ENCODE measurements at places on chromosomes 6 and 20.

DNA sequence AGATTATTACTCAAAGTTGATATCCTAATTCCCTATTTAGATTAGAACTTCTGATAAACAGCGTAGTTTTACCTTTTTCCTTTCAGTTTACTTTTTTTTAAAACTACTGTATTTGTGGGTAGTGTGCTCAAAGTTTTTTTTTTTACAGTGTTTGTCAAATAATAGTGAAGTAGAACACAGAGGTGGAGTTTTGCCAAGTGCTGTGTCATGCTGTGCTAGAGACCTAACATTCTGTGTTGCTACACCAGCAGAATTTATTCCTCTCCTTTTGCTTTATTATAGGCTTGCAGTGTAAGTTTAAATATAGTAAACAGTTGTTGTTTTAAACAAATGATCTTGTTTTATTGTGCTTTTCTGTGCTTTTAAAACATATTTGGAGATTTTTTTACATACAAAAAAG is 125.4 kb downstream of the HIVEP1 start:
- DNase-seq: no peak

DNA sequence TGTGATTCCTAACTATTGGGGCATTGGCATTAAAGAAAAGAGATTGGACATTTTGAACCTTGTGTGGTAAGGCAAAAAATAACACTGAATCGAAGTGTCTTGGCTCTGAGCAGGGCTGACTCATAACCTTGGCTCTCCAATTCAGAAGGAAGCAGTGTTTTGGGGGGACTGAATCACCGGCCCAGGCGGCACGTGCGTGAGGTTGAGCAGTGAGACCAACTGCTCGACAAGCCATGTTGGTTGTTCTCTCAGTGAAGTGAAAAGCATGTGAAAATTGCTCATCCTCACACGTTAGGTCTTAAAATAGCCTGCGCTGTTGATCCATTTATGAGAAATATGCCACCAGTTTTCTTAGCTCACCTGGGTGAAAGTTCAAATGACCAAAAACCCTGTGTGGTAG is 137.8 kb upstream of the SPACA1 start:
- DNase-seq: no peak

GRCh38 chr6:152290693-152291092 is 346.5 kb downstream of the SYNE1 start:
- DNase-seq: no peak

DNA sequence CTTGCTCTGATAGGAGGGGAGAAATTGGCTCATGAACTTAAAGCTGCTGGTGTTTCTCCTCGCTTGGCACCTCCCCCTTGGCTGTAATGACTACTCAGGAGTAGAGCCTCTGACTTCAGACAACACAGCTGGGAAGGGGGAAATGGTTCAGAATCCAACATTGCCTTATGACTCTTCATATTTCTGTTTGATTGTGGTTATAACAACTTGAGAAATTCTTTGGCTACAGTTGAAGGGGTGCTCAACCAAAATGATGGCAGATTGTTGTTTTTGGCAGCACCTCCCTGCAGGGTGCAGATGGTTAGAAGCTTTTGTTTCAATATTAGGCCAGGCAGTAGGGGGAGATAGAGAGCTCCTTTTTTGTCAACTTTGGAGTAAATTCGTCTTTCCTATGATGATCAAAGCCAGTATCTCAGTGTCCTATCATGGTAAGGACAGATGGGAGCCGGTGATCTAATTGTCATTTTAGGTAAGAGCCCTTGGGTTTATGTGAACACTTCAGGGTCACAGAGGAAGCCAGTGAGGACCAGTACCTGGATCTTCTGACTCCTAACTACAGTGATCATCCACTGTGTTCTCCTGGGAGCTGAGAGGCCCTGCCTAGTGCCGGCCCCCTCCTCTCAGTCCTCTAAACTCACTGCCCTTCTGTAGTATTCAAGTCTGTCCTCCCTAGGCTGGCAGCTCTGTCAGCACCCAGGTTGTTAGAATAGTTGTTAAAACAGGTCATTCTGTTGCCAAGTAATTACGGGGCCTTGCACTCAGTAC is 39.9 kb downstream of the RPRD1B start:
- DNase-seq: no peak

GRCh38 chr6:108916026-108916686 is 67.9 kb downstream of the ARMC2 start:
- no peak for DNase-seq

DNA sequence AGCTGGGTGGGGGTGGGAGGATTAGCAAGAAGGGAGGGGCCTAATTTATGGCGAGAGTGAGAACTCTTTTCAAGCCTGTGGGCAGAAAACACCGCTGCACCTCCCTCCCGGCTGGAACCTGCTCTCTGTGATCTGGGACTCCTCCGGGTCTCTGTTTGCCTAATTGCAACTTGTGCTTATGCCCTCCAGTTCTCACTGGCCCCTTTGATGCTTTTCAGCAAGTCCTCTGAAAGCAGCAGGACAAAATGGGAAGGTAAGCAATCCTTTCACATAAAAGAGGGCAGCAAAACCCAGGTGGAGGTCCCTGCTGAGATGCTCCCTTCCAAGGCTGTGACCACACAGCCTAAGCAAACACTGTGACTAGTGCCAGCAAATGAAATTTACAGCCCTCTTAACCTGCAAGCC is 523.0 kb upstream of the FLRT3 start:
- DNase-seq: no peak

GRCh38 chr6:54697424-54697823 is 149.1 kb upstream of the FAM83B start:
- DNase-seq: no peak

DNA sequence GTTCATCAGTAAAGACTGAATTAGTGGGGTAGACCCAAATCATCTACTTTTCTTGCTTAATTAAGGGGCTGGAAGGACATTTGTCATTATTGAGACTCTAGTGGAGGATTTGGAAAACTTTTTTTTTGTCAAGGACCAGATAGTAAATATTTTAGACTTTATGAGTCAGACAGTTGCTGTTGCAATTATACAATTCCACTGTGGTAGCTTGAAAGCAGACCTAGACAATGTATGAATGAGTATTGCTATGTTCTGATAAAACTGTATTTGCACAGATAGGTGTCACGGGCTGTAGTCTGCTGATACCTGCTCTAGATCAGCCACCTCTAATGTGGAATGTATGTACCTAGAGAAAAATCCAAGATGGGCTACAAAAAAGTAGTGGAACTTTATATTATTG is 175.0 kb downstream of the CARMIL1 start:
- no peak for DNase-seq

GRCh38 chr6:163771180-163771579 is 356.7 kb downstream of the QKI start:
- no peak for DNase-seq

DNA sequence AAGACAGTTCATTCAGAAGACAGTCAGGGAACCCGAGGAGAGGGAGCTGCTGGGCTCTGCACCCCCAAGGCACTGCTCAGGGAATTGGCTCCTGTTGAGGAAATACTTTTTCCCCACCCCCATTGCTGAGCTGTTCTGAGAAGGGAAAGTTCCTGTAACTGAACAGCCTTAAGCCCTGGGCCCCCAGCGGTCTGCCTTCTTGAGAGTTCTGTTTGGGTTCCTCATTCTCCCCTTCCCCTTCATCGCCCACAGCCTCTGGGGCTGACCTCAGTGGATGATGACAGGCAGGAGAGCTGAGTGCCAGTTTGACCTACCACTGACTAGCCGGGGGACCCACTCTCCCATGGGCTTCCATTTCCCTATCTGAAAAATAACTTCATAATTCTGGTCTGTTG is 10.7 kb downstream of the HCK start:
- no peak for DNase-seq

DNA sequence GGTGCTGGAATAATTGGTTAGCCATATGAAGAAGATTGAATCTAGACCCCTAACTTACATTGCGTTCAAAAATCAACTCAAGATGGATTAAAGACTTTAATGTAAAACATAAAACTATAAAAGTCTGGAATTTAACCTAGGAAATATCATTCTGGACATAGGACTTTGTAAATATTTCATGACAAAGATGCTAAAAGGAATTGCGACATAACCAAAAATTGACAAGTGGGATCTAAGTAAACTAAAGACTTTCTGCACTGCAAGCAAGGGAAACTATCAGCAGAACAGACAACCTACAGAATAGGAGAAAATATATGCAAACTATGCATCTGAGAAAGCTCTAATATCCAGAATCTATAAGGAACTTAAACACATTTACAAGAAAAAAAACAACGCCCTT is 45.5 kb upstream of the SLC35F1 start:
- no peak for DNase-seq

GRCh38 chr20:46883892-46884291 is 10.8 kb upstream of the EYA2 start:
- DNase-seq: no peak

GRCh38 chr6:56021943-56022342 is 146.6 kb upstream of the BMP5 start:
- DNase-seq: no peak

DNA sequence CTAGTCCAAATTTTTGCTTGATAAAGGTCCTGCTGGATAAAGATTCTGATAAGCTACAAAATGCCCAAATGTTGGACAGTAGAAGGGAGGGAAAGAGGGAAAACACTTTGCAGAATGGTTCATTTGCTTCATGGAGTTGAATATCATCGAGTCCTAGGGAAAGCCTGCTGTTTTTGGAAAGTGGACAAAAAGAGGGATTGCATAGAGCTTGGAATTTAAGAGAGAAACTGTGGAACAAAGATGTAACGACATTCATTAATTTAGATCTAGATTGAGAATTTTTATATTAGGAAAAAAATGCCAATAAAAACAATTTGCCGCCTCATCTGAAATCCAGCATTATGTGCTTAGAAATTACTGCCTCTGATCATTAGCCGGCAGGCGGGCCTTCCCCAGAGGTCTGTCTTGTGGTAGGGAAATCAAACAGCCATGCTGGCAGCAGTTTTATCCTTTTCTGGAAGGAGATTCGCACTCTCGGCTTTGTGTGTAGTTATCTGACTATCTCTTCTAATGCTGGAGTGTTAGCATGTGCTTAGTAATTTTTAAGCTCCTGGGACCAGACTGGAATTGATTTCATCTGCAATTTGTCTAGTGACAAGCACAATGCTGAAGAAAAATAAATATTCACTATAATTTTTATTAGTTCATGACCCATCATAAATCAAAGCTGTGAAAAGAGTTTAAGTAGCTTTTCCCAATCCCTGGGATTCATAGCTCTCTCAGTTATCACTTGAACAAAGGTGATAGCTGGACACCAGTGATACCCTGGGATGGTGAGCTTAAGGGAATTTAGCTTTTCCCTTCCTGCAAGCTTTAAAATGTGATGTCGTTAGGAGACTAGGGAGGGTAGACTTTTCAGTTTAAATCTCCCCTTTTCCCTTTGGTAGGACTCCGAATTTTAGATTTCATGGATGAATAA is 329.5 kb downstream of the PRL start:
- DNase-seq: no peak

- DNase-seq: no peak
These were observed 42.1 kb downstream of the IYD start for GRCh38 chr6:150410906-150411305.

DNA sequence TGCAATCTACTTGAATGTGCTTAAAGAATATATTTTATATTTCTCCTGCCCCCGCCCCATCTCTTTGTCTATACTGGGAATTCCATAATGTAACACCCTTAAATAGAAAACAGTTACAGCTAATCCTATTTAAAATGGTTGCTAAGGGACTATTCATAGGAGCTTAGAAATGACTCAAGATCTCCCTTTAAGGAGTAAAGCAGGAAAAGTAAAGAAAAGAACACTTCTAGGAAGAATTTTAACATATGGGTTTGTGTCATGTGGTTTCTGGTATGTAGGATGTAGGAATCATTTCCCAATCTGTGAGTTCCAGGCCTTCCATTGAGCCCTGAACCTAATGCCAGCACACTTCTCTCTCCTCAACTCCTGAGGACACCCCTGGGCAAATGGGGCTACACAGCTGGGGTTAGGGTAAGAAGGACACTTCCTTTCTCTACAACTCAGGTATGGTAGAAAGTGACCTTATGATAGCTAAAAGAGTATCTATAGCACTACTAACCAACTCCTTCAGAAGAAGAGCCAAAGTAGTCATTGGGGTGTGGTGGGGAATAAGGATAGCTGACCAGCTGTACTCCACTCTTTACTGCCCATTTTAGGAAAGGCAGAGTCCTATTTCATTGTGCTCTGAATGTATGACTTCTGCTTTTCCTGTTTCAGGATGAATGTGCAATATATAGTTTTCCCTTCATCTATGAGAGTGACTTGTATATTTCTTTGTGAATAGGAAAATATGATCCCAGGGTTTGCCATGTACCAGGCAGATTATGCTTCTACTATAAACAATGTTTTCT is 27.3 kb downstream of the RIMS1 start:
- DNase-seq: no peak

DNA sequence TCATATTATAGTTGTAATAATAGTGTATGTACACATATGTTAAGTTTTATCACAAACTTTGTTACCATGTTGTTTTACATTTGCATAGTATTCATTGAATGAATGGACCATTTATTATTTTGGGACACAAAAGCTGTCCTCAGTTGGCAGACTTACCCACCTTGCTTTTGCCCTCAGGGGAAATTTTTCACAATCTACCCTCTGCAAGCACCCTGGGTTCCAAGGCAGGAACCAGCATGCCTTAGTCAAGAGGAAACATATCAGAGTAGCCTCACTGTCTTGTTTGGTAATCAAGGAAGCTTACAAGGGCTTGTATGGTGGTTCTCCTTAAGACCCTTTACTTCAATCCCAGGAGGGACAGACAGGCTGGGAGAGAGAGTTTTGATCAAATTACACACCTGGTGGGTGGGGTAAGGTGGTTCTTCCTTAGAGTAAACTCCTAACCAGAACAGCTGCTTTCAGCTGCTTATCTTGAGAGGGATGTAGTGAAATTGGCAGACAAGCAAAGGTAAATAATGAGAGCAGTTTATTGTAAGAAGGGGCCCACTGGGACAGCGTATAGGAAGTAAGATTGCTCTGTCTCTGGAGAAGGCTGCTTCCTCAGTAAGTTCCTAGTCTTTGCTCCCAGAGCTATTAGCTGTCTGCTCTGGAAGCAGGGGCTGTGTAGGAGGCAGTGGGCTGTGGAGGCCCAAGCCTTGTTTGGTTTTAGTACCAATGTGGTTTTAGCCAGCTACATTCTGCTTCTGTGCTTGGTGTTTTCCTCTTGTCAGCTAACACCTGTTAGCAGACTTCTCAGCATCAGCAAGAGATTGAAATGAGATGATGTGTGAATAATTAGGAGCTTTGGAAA is 31.1 kb downstream of the BRPF3 start:
- DNase-seq: no peak

DNA sequence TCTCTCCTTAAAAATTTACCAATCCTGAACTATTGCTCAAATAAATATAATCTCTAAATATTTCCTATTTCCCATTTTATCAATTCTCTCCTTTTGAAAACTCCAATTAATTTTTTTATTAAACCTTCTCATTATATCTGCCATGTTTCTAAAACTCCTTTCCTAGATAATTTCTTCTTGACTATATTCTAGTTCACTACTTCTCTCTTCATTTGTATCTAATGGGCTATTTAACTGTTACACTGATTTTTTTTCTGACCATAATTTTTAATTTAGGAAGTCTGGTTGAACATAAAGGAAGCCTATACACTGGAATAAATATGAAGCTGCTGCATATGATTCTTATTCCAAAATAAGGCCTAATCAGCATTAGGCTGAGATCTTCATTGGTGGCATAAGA is 96.3 kb upstream of the PLN start:
- no peak for DNase-seq

- DNase-seq: no peak
These were observed 40.4 kb upstream of the UTRN start for GRCh38 chr6:144244688-144245087.
